Omental fat pad (tissue), 4 donors: ENCODE measurements at places on chromosomes 16 and 17.

DNA sequence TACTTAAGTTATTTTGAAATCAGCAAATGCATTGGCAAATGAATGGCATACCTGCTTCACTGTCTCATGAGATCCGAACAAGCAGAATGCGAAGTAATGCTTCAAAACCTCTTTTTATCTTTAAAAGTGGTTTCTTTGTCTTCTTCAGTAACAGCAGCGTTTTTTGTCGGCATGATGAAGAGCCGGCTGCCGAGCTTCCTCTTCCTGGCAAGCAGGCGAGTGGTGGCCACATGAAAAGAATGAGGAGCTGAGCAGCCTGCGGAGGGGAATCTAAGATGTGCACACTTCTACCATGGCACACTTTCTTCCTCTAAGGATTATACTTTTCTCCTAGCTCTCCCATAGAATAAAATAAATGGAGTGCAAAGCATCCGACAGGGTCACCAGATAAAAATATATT is 42.4 kb upstream of the AKTIP start:
- DNase-seq: no peak

DNA sequence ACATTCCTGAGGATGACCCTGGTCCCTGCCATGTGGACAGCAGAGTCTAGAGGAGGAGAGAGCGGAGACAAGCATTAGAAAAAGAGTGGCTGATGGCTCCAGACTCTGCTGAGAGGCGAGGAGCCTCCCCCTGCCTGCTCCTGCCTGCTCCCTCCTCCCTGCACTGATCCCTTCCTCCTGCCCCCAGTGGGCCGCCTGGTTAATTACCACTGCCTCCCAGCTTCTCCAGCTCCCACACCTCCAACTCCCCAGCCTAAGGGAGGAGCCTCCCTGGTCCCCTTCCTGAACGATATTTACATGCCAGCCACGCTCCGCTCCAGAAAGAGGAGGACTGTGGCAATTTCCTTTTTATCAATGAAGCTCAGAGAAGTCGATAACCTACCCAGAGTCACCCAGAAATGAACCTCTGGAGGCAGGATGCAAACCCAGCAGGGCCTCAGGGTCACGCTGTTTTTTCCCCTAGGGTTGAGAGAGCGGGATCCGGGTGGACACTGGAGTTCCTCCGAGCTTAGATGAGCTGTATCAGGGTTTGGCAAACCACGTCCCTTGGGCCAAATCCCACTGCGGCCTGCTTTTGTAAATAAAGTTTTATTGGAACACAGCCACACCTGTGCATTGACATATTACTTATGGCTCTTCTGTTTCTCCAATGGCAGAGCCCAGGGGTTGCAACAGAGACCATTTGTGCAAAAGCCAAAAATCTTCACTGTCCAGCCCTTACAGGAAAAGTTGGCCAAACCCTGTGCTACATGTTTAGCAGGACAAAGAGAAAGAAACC is 27.1 kb upstream of the JPH3 start:
- DNase-seq: no peak

DNA sequence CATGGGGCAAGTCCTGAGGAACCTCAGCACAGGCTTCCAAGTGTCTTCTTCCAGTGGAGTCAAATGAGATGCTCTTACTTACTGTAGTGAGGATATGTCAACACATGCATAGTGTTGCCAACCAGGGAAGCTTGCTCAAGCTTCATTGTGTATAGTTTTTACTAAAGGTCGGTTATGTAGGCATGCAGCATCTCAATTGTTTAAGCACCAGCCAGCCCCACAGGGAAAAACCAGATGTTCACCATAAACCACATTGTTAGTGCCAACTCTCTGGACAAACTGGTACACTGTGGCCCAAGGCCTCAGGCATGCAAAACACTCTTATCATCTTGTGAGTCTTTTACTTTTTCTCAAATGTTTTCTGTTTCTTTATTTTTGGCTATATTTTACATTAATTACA is 152.1 kb downstream of the PHKB start:
- no peak for DNase-seq

DNA sequence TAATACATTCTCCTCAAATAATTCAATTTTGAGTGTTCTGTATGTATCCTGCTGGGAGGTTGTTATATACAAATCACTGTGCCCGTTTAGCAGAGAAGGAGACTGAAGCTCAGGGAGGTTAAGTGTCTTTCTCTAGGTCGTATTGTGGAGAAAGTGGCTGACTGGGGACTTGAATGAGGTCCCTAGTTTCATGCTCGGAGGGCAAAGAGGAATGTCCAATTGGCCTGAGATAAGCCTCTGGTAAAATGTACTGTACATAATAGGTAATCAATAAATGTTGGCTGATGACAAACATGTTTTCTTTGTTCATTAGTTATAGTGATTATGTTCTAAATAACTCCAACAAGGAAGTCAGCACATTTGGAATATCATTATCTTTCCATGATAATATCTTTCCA is 442.6 kb downstream of the UTP18 start:
- no peak for DNase-seq

DNA sequence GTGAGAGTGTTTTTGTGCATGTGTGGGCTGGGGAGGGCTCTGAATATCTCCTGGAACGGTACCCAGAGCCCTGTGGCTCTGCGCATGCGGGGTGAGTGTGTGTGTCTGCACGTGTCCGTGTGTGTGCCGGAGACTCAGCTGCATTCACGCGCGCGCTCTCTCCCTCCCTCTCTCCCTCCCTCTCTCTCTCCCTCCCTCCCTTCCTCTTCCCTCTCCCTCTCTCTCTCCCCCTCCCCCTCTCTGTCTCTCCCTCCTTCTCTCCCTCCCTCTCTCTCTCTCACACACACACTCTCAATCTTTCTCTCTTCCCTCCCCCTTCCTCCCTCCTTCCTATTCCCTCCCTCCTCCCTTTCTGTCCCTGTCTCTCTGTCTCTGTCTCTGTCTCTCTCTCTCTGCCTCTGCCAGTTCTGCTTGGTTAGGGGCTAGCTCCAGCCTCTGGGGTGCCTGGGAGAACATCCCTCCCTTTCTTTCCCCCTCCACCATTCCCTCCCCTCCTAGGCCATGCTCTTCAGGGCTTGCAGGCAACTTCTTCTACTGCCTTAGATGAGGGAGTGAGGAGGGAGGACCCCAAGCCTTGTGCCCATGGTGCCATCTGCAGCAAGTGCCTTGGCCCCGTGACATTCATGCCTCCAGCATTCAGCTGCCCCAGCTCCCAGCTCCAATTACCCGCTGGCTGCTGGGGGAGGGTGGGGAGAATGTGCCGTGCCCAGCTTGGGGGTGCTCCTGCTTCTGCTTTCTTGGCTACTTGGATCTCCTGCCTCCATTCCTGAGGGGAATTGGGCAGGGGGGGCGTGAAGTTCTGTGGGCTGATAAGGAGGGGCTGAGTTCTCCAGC is 6.4 kb downstream of the THRA start:
- DNase-seq: peak; percentile 70

- no peak for DNase-seq
Measured at GRCh38 chr17:40615841-40616476, 31.7 kb downstream of the SMARCE1 start.

GRCh38 chr16:86073103-86073625 is 174.2 kb downstream of the IRF8 start:
- no peak for DNase-seq
